ENCODE measurements at places on chromosomes 6 and 20.

GRCh38 chr6:107173779-107174178 is 58.5 kb upstream of the BEND3 start:
- no peak for DNase-seq

DNA sequence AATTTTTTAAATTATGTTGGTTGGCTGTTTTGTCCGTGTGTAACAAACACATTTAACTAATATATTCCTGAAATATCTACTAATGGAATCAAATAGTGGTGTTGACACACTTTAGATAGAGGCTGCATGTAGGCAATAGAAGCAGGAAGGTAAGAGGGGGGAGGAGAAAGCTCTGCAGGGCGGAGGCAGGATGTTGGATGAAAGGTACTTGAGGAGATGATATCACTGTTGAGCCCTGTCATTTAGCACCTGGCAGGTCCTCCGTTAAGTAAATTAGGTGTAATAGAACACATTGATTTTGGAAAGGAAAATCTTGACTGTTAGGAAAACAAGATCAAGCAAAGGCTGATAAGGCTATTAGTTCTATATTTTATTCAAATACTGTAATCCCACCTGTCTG is 618.7 kb downstream of the PKHD1 start:
- no peak for DNase-seq

DNA sequence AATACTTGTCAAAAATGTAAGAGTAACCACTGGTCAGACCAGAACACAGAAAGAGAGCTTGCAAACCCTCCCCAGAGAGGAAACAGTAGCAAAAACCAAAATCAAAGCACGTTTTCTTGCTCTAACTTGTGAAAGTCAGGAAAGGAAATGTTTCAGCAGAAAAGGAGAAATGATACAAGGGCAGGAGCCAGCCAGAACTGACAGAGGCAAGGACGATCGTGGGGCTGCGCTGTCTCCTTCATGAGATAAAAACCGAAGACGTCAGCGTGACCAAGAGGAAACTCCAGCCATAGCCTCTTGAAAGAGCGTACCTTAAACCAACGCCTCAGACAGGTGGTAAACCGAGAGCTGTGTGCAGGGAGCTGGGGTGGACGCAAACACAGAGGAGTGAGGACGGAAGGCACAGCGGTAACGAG is 27.5 kb downstream of the LAMA5 start:
- DNase-seq = no peak

DNA sequence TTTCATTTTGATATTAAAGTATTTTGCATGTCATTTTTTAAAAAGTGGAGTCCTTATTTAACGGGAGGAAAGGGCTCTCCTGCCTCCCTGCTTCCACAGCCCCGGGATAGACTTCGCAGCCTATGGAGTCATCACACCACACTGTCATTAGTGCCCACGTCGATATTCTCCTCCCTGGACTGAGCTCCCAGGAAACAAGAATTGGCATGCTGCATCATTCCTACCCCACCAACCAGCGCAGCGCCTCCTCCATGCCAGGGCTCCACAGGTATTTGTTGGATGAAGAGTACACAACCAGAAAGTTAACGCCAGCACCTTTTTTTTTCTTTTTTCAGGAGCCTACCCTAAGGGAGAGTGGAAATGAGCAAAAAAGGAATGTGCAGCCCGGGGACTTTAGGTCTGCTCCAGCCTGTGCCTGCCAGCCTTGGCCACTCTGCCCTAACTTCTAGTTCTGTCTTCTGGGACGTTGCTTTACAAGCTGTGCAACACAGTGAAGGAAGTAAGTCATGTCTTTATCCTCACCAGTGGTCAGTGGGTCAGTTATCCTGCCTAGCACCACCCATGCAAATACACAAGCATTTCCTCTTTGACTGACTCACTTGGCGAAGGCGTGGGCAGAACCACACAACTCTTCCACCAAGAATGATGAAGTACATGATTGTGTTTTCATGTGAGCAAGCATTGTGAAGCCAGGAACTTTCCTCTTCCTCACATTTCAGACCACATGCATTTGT is 180.7 kb upstream of the UST start:
- peak; percentile 58 for DNase-seq

DNA sequence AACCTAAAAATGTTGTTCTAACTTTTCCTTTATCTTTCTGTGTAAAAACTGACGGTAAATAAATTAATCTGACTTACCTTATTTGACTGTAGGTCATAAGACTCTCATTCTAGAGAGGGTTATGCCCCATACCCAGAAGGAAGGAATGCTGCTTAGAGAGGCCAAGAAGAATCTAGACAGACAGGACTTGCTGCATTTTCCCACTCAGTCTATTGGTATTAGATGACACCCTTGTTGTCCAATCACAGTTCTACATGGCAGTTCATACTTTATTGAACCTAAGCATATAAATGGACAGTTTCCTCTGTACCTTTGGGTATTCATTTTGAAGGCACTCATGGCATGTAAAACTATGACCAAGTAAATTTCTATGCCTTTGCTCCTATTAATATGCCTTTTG is 359.6 kb upstream of the ID4 start:
- DNase-seq = no peak

GRCh38 chr6:3601570-3601969 is 144.7 kb upstream of the SLC22A23 start:
- no peak for DNase-seq

DNA sequence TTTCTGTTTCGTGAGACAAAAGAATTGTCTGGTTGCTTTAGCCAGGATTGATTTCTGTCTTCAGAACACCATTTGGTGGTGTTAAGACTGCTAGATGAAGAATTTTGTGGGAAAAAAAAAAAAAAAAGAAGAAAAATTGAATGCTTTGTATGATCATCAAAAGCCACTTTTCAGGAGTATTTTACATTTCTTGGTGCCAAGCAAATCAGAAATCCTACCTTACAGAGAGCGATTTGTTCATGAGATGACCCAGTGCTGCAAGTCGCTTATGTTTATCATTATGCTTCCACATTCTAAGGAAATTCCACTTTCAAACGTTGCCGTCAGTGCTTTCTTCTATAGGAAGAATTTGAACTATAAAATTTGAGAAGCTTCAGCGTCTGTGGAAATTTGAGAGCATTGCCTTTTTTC is 228.7 kb downstream of the BCKDHB start:
- DNase-seq = no peak

DNA sequence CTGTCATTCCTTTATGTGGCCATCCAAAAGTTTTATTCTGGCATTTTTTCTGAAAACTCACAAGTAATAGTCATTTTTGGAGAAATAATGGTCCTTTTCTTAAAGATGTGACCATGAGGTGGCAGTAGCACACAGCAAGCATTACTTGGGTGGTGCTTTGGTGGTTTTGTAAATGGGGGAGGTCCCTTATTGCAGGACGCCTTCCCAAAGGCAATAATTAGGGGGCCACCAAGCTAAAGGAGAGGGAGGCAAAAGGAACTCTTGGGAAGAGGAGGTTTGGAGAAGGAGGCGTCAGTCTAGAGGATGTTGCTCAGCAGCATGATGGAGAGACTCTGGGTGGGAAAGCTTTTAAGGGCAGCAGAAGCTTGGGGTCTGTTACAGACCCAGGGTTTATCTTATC is 422.6 kb upstream of the MMS22L start:
- DNase-seq = no peak

DNA sequence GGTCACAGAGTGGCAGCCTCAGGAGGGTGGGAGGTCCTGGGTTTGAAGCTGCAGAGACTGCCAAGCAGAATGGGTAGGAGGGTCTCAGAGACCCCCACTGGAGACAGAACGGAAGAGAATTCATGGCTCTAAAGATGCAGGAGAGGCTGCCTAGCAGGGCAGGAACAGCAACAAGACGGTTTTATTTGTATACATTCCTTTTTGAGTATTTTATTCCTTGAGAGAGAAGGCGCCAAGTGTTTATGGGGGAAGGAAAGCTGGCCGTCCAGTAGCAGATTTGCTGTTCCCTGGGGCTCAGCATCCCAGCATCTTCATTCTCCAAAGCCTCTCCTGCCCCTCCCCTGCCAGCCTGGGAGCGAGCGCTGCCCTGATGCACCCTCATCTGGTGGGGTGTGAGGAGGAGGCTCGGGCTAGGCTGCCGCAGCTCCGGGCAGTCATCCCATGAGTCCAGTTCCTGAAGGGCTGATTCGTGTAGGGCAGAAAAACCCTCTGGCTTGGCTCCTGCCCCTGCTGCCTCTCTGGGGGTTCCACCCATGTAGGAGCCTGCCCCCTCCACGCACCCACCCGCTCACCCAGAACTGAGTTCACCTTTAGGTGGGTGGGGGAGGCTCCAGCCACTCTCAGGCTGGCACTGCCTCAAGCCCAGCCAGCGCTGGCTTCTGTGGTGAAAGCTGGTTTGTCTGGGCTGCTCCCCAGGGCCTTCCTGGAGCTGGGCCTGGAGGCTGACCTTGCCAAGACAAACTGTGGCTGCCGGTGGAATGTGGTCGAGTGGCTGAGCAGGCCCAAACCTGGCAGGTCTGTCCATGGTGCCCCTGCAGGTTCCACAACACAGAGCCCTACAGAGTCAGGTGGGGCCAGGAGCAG is 32.4 kb downstream of the CPXM1 start:
- peak; percentile 62 for DNase-seq

DNA sequence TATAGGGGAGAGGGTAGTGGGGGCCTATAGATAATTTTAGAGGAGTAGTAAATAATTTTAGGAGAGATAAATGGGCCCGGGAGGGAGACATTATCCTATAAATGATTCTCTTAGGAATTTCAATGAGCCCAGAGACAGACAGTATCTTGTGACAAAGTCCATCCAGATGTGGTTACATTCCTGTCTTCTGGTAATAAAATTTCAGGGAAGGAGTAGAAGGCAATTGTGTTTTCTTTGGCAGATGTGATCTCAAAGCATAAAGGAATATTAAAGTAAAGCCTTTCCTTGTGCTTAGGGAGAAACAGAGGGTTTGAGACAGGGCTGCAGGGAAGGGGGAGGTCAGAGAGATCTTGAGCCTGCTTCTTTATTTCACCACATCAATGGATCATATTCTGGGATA is 979.8 kb upstream of the GJE1 start:
- DNase-seq = no peak

GRCh38 chr6:17149571-17149970 is 47.7 kb downstream of the STMND1 start:
- DNase-seq = no peak

GRCh38 chr20:38927902-38928578 is 1.8 kb downstream of the FAM83D start:
- DNase-seq = no peak

DNA sequence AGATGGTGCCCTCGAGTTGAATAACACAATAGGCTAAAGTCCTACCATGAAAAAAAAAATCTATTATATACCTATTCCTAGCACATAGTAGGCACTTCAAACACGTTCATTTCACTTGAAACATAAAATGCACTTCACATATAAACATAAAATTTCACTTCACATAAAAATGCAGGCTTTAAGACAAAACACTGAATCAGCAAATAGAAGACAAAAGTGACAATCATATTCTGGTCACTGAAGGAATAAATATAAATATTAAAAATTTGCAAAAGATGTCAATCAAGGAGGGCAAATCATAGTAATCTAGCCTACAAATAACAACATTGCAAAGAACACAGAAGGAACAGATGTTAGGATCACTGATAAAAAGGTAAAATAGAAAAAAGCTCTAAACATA is 153.1 kb downstream of the LMBRD1 start:
- no peak for DNase-seq

DNA sequence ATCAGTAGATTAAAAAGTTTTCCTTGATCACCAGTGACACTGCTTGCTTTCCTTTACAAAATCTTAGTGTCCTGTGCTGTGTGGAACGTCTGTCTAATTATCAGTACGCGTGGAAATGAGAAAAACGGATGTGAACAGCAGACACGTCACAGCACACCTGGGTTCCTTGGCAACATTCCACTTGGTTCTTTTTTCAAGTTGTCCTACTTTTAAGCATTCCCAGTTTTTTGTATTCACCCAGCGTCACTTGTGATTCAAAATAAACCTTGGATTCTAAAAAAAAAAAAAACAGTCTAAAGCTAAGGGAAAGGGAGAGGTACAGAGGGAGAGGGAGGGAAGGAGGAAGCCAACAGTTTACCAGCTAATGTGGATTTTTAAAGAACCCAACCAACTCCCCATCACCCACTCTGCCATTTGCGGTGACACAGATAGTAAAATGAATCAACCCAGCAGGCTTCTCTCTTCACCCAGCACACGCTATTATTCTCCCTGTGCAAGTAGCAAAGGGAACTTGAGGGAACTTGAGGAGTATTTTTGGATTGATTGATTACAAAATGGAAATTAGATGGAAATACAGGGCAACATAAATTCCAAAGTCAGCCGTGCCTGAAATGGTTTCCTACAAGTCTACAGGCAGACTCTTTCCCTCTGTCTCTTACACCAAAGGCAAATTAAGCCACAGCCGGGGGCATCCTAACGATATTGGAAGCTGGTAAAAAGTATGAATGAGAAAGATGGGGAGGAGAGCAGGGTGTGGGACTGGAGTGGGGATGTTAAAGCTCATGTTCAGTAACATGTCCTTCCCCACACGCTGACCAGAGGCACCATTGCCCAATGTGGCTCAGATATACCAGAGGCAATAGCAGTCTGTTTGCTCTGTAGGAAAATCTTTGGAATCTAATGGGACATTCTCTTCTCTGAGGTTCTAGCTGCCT is 129.8 kb downstream of the SASH1 start:
- no peak for DNase-seq

DNA sequence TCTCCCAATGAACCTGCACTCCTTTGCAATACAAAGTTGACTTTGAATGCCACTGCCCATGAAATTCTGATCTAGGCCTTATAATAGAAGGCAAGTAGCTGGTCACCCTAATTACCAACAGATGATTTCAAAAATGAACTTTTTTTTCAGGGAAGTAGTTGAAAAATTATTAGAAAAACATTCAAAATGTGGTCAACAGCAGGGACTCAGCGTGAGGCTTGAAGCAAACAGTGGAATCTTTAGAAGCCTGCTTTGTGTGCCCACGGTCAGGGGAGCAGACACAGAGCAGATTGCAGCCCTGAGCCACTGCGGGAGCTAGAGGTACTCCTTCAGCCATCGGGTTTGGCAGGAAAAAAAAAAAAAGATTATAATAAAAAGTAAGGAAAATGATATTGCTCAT is 87.1 kb upstream of the HEY2 start:
- DNase-seq = no peak

- peak; percentile 74 for DNase-seq
Measured at GRCh38 chr6:30722280-30723112, 2.3 kb downstream of the TUBB start.

- no peak for DNase-seq
Measured at GRCh38 chr6:151012321-151013294, 147.1 kb downstream of the MTHFD1L start.

DNA sequence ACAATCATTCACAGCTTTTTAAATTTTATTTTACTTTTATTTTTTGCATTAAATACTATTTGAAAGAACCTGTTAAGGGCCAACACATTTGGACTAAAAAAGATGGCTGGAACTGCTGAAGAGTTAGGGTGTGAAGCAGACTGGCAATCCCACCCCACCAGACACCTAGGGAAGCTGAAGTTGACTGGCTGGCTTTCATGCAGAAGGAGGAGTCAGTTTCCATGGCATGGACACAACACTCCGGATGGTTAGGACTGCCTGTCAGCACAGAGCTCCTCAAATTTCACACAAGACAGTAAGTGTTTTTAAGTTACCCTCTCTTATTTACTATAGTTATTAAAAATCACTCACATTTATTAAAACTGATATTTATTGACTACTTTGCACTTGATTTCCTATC is at the start of gene ANKRD66:
Gene ANKRD66 (plus strand): TSS at position 238 of the 400 bp plus-strand sequence. CDS start 5,016 bp downstream, outside the sequence.
- DNase-seq = no peak

GRCh38 chr6:158703837-158704822 is 54.3 kb downstream of the SYTL3 start:
- peak; percentile 95 for DNase-seq

- no peak for DNase-seq
Measured at GRCh38 chr6:73704260-73704659, 8.3 kb downstream of the CD109 start.

GRCh38 chr6:164086076-164086887 is 671.8 kb downstream of the QKI start:
- no peak for DNase-seq
